Fibroblast of skin of left biceps (primary cell): ENCODE measurements at places on chromosomes 5 and 9.

DNA sequence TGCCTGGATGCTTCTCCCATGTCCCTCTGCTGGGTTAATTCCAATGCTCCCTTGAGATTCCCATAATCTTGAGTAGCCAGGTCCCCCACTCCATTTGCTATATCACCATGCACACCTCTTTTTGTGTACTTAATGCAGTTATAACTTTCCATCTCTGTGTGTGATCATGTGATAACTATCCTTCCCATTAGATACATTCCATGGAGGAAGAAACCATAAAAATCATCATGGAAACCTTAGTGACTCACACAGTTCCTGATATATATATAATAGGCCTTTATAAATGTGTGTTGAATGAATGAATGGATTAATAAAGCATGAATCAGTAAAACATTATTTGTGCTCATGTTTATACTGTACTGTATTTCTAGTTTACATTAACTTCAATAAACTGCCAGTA lies 104.6 kb downstream of the PCSK5 start:
- DNase-seq: no peak

DNA sequence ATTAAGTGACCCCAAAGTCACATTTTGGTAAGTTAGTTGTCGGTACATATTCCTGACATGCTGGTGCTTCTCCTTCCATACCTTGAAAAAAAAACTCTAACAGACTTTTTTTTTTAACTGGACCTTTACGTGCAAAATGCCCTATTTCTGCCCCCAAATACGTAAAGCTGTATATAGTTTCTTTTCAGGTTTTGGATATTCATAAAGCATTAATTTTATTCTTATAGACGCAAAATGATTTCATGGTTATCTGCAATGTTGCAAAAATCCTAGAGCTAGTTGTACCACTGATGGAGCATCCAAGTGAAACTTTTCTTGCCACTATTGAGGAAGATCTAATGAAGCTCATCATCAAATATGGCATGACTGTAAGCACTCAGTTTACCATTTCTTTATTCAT lies 167.6 kb downstream of the NIPBL start:
- no peak for DNase-seq

DNA sequence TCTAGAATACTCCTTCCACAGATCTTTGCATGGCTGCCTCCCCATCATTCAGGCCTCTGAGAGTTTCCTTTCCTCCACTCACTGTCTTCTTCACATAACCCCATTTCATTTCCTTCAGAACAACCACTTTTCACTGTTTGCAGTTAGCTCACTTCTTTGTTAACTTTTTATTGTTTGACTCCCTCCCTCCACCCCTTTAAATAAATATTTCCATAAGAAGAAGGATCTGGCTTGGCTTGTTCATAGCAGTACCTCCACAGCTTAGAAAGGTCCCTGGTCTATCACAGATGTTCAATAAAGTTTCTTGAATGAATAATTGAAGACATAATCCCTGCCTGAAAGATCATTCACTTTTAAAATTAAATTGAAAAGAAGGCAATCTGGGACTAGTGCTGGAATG lies 661.6 kb downstream of the ACTL7B start:
- DNase-seq: no peak

- no peak for DNase-seq
These were observed 21.2 kb downstream of the SLC6A3 start for GRCh38 chr5:1423901-1424603.

GRCh38 chr9:95772320-95773052 lies 103.0 kb upstream of the ERCC6L2 start:
- DNase-seq: no peak

DNA sequence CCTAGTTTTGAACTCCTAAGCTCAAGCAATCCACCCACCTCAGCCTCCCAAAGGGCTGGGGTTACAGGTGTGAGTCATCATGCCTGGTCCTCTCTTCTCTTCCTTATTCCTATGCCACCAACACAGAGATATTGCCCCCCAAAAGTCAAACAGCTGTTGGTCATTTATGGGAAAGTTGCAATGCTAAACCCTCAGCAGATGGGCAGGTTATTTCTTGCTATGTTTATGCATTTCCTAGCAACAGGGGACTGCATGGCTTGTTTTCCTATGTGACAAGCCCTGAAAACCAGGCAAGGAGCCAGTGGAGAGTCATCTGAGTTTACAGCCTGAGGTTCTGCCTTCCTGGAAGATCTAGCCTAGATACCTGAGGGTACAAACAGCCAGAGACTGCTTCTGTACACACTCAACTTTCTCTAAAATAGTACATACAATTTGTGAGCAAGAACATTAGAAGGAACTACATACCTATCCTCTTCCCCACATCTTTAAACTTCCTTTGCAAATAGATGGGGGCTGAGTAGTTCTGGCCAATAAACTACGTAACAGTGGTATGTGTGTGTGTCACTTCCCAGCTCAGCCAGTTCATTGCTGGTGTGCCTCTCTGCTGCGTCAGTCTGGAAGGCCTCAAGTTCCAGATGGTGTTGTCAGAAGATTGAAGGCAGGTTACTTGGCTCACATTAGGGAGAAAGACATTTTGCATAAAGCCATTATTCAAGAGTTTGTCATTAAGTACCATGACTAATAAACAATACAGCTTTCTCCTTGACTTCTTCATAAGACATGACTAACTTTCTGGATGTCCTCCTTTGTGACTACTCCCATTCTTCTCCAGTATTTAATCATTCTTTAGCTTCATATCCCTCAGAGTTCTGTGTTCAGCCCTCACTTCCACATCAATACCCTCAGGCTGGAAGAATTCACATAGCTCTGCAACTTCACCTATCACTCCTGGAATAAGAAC lies 65.3 kb downstream of the CSNK1A1 start:
- peak; percentile 99 for DNase-seq

GRCh38 chr9:88280816-88281382 lies 107.3 kb upstream of the SPIN1 start:
- no peak for DNase-seq

DNA sequence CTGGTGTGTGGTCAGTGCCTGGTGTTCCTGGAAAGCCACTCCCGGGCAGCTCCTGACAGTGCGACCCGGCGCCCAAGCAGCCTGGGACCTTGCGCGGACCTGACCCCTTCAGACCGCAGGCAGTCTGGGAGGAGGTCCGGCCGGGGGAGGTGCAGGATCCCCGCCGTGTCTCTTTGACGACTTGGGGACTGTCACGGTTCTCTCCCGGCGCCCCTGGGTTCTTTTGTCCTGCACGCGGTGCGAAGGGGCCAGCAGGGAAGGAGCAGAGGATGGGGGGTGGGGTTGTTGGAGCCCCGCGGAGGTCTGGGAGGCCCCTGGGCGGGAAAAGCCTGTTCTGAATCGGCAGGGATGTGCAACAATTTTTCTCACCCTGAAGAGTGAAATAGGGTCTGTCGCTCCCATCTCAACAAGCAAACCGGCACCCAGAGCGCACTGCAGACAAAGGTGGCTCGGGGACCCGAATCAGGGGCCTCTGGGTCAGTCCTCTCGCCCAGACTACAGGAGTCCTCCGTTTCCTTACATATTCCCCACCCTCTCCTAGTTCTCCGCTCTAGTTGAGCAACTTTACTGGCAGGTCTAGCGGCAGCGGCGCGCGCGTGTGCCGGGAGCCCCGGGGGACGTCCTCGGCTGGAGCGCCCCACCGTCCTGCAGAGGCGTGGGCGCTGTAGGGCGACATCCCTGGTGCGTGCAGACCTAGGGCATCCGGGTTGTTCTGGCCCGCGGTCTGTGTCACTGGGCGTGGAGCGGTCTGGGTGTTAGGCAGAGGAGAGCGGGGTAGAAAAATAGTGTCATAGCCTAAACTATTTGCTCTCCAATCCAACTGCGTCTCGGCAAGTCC lies 1.2 kb downstream of the VCAN start:
- DNase-seq: no peak

- DNase-seq: no peak
These were observed 350.2 kb downstream of the KIAA0825 start for GRCh38 chr5:94268226-94268625.

DNA sequence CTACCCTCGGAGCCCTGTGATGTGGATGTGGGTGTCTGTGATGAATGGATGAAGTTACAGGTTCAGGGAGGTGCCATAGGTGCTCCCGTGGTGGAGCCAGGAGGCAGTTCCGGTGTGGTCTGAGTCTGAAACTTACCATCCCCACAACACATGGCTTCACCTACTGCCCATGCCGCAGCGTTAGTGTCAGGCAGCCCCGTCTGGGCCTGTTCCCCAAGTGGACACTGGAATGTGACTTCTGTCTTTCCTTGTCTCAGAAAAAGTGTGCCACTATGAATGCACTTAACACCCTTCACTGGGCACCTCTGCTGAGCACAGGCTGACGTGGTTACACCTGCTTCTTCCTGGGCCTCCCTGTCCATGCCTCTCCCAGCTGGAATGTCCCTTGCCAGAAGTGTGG lies 8.6 kb downstream of the ANKRD33B start:
- DNase-seq: no peak

GRCh38 chr5:76547891-76548524 lies 75.2 kb downstream of the F2RL2 start:
- DNase-seq: no peak

DNA sequence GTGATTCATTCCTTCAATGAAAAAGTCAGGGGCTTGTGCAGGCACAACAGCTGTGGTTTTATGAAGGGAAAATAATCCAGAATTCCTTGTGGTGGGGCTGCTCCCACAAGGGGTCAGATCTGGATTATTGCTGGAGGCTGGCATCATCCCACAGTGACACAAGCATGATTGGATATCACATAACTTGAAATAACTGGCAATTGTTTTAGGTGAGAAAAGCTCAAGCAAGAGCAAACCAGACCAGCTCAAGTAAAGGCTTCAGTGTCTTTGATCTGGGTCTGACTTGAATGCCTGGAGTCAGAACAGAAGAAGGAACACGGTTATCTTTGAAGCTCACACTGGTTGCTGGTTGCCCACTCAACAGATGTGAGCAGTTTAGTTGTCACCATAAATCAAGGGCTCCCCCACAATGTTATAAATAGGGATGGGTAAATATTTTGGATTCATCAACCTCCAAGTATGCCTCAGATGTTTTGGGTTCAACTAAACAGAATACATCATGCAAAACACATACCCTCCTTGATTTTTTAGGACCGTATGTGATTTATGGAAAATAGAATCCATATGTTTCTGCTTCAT lies 3.1 kb upstream of the ZNF474 start:
- no peak for DNase-seq
